ENCODE measurements at places on chromosomes 5 and 9.

DNA sequence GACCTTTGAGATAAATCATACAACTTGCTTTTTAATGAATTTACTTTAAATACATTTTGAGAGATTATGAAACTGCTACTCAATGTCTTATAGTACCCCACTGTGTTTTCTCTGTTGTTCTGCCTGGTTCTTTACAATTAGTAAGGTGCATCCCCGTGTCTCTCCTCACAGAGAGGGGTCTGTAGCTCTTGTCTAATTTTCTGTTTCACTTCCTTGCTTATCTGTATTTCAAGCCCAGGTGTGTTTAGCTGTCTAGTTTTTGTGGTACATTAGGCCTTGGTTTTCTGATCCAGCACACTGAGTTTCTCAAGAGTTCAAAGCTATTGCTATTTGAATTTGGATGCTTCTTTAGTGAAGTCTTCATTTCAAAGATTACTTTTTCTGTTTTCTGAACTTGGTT lies 105.1 kb downstream of the MAST4 start:
- no peak for DNase-seq

DNA sequence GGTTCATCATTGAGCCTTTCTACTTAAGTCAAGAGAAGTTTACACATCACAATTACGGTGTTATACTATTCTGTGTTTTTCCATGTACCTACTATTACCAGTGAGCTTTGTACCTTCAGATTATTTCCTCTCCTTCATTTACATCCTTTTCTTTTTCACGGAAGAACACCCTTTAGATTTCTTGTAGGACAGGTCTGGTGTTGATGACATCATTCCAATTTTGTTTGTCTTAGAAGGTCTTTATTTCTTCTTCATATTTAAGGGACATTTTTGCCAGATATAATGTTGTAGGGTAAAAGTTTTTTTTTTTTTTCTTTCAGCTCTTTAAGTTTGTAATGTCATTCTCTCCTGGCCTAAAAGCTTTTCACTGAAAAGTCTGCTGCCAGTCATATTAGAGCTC lies 637.1 kb upstream of the RIOK2 start:
- no peak for DNase-seq

DNA sequence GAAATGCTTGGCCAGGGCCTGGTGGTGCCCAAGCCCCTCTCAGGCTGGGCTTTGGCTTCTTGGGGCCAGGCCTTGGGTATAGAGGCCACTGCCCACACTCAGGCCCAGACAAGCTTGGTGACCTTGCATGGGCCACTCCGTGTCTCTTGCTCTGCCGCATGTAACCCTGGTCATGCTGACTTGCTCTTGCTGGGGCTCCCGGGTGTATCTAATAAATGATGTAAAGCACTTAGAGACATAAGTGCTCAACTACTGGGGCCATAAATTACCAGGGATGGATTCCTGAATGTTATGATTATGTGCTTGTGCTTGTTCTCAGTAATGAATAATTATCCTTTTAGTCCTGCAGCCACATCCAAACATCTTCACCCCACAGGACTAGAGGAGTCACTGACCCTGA lies 54.0 kb downstream of the C5orf15 start:
- no peak for DNase-seq

DNA sequence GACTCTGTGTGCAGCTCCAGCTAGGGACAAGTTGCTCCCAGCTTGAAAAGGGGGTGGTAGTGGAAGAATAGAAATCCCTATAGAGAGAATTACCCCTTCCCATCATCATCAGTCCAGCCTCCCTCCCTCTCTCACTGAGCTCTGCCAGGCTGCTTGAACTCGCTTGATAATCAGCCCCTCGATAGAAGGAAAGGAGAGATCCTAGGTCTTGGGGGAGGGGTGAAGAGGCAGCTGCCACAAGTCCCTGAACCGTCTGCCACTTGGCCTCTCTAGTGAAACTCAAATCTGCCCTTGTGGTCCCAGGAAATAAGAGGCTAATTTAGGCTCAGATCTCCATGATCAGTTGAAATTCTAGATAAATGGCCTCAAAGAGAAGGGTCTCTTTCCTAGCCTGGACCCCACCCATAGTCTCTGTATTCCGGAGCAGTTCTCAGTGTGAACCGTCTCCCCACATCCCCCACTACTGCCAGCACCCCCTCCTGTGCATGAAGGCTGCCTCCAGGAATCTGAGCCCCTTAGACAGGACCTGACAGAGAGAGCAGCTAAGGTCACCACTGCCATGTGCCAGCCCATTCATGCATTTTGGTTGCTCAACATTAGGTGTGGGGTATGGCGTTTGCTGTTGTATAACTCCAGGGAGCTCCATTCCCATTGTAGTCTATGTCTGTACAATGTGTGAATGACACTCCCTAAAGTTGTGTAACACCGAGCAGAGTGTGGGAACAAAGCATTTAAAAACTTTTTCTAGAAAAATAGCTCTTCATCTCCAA lies 5.5 kb downstream of the DNAJB5 start:
- DNase-seq = peak; percentile 76

DNA sequence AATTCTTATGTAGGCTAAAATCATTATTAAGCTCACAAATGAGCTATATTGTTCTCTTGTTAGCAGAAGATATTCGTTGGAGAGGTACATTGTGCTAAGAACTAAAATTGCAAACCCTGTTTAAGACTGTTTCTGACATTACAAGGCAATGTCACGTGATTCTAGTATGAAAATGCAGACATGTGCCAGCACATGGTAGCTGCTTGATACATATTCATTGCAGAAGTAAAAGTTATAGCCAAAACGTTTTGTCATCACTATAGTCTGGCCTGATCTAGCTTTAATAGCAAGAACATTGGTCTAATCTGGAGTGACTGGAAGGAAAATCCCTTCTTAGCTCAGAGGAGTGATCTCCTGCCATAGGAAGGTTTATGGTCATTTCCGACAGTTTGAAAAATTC lies 144.7 kb downstream of the CFAP90 start:
- no peak for DNase-seq

- peak; percentile 78 for DNase-seq
These were observed 1.2 kb upstream of the GARIN3 start for GRCh38 chr5:157167214-157167621.

GRCh38 chr9:78986446-78986845 lies 585.3 kb upstream of the TLE4 start:
- no peak for DNase-seq
